ENCODE measurements at places on chromosomes 13 and 19.

GRCh38 chr13:69720278-69720983 lies 387.2 kb upstream of the ATXN8OS start:
- no peak for DNase-seq

- DNase-seq: no peak
These were observed 19.7 kb downstream of the FBXL12 start for GRCh38 chr19:9799162-9799561.

DNA sequence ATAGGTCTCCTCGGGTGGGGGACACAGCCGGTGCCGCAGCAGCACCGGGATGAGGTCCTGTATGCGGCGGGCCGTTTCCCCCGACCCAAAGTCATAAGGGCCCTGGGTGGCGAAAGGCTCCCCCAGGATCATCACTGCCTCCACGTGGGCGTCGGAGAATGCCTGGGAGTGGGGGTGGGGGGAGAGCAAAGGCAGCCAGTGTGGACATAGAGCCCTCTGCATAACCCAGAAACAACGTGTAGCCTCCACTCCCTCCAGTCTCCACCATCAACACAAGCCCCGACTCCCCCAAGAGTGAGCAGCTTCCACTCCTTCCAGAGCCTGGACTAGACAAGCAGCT lies 1.7 kb upstream of the NUMBL start:
- no peak for DNase-seq

DNA sequence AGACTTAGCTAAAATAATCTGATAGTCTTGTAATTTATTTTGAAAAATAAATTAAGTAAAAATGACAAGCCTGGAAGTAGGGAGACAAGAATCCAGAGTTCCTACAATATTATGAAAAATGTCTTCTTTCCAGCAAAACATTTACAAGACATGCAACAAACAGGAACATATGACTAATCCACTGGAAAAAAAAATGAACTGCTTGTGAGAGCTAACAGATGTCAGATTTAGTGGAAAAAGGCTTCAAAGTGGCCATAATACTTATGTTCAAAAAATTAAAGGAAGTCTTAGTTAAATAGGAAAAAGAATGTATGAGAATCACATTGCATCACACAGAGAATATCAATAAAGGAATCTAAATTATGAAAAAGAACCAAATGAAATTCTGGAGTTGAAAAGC lies 2082.0 kb upstream of the PCDH20 start:
- DNase-seq: no peak

- peak; percentile 75 for DNase-seq
These were observed 33.9 kb downstream of the PDE4A start for GRCh38 chr19:10454267-10454666.

DNA sequence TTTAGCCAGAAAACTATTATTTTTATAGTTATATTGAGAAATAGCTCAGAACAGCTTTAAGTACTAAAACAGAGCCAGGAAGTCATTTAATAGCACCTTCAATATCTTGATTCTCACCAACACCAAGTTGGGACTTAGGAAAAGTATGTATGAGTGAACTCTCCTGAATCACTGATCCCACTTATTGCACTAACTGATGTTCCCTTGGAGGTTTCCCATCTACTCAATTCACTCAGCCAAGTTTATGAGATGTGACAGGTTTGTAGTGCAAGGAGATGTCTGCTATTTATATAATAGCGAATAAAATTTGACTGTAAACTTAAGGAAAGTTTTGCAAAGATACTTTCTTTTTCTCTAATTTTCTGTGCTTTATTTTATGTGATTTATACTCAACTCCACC lies 1147.6 kb upstream of the PCDH20 start:
- DNase-seq: no peak

- DNase-seq: no peak
These were observed 3.4 kb downstream of the PCDH9 start for GRCh38 chr13:67226696-67227095.

GRCh38 chr13:114296902-114297301 lies 15.5 kb downstream of the UPF3A start:
- no peak for DNase-seq

GRCh38 chr19:12015015-12015752 lies 20.3 kb downstream of the ZNF433 start:
- no peak for DNase-seq

GRCh38 chr19:17282488-17283125 lies 906 bp downstream of the ANKLE1 start:
- DNase-seq: peak; percentile 96

All from 8988T (cell line).